Activated CD8-positive, alpha-beta T cell treated with anti-CD3 and anti-CD28 coated beads, Interleukin-2, amount 10 ng/mL, durations not matched to agents 7 days and 5 days (primary cell): ENCODE measurements at places on chromosomes 5 and 9.

DNA sequence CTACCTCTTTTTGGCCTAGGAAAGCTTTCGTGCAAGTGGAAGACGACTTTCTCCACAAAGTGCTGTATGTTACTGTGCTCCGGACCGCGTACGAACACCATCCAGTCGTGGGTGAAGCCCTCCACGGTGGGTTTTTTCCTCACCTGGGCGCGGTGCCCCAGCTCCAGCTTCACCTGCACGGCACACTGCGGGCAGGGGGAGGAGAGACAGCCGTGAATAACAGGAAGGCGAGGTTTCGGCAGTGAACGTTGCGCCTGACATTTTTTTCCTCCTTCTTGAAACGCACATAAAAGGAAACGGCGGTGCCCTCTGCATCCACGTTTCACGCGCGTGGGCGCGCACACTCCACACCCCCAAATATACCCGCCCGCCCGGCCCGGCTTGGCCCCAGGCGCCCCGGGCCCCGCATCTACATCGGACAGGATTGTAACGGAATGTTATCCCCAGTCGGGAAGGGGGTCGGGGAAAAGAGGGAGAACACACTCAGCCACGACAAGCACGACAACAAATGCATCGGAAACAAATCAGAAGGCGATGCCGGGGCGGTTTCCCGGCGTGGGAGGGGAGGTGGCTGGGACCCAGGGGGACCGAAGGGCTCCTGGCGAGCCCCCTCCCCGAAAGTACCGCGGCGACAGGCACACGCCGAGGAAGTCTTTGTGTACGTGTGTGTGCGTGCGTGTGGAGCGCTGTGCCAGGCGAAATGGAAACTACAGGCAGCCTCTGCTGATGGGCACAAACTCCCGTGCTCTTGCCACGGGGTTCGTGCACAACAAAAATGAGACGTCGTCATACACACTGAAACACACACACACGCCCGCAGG lies 1.4 kb downstream of the MLLT3 start:
- peak; percentile 65 for DNase-seq

GRCh38 chr9:136820971-136821825 lies 13.4 kb downstream of the RABL6 start:
- no peak for DNase-seq

GRCh38 chr5:133494232-133494922 lies 118.0 kb downstream of the FSTL4 start:
- DNase-seq = no peak

- DNase-seq = no peak
Observed at GRCh38 chr5:104053353-104053649, 490.7 kb upstream of the NUDT12 start.

DNA sequence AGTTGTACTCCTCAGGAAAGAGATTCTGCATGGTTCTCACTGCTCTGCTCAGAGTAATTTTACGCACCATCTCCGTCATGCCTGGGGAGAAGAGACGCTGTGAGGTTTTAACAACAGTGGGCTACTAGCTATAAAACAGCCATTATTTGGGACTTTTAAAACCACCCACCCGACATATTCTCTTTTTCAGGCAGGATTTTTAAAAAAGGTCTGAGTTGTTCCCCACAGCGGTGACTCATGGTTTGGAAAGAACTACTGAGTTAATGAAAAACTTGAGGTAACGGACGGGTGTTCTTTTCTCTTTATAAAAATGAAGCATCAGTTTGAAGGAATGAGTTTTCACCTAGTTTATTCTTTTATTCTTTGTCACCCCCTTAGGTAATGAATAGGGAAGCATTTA lies 61.3 kb downstream of the TTLL11 start:
- no peak for DNase-seq

GRCh38 chr9:124426361-124426760 lies 11.1 kb upstream of the PSMB7 start:
- DNase-seq = no peak

DNA sequence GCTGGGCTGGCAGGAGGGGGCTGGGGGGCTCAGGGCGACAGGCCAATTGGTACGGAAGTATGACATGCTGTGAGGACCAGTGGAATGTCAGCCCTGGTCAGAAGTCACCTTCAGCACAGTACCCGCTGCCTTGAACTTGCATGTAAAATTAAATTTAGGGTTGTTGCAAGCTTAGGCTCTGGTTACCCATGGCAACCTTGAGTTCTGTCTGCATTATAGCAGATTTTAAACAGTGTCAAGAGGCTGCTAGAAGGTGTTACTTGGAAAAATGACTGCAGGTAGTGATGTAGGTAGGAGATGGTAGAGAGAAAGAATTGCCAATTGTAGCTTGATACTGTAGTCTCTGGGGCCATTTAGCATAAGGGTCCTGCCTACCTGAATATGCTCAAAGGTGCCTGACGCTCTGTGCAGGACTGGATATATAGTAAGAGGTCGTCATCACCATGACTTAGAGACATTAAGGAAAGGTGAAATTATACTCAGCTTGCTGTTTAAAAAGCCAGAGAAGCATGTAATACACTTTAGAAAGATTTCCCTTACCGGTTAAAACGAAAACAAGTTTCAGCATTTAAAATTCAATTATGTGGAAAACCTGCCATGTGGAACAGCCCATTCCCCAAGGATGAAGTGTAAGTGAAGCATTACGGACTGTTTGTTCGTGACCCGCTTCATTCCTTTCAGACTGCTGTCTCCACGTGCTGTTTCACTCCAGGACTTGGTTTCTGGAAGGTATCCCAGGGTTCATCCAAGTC lies 169.0 kb downstream of the PDZD2 start:
- DNase-seq = no peak

DNA sequence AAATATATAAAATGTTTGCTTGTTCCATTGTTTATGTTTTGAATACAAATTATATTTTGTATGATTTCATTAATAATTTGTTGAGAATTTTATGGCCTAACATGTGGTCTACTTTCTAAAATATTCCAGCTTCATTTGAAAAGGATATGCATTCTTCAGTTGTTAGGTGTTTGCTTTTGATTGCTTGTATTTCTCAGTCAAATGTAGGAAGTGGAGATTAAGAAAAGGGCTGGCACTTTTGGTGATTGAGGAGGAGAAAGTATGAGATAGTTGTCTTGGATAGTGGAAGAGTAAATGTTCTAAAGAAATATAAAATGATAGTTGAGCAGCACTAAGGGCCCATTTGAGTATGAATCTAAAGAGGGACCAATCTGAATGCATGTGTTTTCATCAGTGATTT lies 23.1 kb downstream of the JAK2 start:
- DNase-seq = no peak

DNA sequence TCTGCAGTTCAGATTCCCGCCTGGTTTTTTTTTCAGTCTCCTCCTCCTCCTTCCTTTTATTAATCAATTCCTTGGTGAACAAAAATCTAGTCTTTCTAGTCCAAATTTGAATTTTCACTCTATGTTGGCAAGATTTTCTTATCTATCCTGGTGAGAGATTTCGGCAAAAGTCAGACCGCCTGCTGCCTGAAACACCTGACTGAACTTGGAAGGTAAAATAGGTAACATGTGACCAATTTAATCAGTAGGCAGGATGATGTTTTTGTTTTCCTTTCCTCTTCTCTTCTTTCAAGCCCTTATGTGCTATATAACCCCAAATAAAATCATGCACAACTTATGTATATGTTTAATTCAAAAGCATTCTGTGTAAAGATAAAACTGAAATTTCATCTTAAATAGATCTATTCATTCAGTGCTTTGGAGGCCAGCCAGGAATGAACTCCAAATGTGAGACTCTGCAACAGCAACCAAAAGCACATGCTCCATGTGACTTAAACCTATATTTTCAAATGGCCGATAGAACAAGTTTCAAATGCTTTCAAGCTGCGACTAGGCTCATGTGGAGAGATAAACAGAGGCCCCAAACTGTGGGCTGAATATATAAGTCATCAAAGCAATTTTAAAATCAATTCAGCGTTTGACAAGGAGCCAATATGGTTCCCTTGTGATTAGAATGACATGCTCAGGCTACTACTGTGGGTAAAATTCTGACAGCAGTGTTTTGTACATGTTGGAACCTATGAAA lies 100.4 kb upstream of the SEMA6A start:
- no peak for DNase-seq

DNA sequence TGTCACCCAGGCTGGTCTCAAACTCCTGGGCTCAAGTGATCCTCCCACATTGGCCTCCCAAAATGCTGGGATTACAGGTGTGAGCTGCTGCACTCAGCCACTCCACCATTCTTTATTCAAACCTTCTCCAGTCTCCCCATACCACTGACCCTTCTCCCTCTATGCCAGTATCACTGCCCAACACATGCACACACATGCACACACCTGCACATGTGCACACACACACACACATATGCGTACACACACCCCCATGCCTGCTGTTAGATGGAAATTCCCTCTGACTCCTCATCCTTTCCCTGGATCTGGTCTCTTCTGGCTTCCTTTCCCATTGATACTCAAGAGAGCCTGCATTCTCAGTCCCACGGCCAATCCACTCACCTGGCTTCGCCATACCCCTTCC lies 170.0 kb downstream of the CRB2 start:
- DNase-seq = no peak

DNA sequence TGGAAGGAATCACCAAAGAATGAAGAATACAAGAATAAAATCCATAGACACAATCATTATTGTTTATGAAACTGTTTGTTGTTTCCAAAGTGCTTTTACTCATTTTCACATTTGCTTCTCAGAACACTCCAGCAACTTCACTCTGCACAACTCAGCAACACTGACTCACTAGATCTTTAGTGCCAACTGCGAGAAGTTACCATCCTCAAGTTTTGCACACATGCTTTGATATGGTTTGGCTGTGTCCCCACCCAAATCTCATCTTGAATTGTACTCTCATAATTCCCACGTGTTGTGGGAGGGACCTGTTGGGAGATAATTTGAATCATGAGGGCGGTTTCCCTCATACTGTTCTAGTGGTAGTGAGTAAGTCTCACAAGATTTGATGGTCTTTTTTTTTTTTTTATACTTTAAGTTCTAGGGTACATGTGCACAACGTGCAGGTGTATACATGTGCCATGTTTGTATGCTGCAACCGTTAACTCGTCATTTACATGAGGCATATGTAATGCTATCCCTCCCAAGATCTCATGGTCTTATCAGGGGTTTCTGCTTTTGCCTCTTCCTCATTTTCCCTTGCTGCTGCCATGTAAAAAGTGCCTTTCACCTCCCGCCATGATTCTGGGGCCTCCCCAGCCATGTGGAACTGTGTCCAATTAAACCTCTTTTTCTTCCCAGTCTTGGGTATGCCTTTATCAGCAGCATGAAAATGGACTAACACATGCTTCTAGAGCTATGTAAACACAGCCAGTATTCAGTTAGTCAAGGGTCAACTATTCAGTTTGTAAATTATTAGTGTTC lies 36.9 kb downstream of the CLINT1 start:
- DNase-seq = no peak

- no peak for DNase-seq
Observed at GRCh38 chr9:70941191-70941590, 180.2 kb downstream of the TRPM3 start.
